NCI-H460 (cell line): ENCODE measurements at places on chromosomes 12 and 14. TPM values are rescaled to one million over a fixed set of nuclear protein-coding genes. Genes with fewer than 3 reads are reported as not detected.

- no peak for DNase-seq
These were observed 18.8 kb downstream of the KCNC2 start for GRCh38 chr12:75190846-75191245.

GRCh38 chr12:26124446-26125399 lies at the start of gene BHLHE41:
Gene BHLHE41 (minus strand): TSS chr12:26125037. CDS start chr12:26124779, 258 bp downstream.
- DNase-seq = no peak

- DNase-seq = no peak
These were observed at the start of gene PPFIA2 for GRCh38 chr12:81759190-81760051. Gene PPFIA2 (minus strand): TSS chr12:81759350.

GRCh38 chr12:14601692-14602478 lies 34.2 kb upstream of the PLBD1 start:
- no peak for DNase-seq

- DNase-seq = no peak
These were observed 112.8 kb downstream of the EGLN3 start for GRCh38 chr14:33837943-33838683.

DNA sequence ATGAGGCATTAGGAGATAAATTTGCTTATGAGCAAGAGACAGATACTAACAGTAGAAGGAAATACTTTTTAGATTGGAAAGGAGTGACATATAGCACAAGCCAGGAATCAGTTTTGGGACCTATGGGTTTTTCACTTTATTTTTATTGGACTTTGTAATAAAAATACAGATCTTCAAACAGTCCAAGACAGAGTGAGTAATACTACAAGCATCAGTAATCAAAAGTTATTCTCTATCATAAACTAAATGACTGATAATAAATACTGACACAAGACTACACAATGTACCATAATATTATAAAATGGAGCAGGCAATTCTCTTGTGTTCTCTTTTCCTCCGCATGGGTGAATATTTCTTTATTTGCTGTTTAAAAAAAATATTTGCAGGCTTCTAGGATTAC lies 85.8 kb downstream of the DERA start:
- DNase-seq = no peak

DNA sequence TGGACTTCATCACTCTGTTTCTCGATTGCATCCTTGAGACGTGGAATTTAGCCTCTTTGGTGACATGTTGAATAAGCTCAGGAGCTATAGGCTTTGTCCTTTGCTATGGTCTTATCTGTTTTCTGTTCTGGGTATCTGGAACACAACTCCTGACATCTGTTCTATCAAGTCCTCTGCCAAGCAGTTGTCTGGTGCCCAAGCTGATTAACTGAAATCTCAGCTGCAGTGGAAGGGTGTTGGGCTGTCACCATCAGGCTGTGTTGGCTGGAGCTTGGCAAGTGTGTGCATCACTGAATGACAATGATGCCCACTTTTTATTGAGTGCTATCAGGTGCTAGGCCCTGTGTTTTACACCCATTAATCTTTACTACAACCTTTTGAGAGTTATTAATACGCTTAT lies 77.8 kb downstream of the SMOC1 start:
- DNase-seq = no peak

GRCh38 chr12:30100741-30101140 lies 317.0 kb upstream of the TMTC1 start:
- DNase-seq = no peak

DNA sequence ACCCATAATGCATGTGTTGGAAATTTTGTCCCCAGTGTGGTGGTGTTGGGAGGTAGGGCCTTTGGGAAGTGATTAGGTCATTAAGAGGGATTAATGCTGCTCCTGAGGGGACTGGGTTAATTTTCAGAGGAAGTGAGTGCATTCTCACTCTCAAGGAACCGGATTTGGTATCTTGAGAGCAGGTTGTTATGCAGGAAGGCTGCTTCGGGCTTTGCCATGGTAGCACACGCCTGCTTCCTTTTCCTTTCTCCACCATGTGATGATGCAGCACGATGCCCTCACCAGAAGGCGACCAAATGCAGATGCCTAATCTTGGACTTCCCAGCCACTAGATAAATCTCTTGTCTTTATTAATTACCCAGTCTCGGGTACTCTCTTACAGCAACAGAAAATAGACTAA lies 257.1 kb downstream of the SSPN start:
- no peak for DNase-seq

- no peak for DNase-seq
These were observed 677.2 kb downstream of the AACS start for GRCh38 chr12:125742413-125742812.

DNA sequence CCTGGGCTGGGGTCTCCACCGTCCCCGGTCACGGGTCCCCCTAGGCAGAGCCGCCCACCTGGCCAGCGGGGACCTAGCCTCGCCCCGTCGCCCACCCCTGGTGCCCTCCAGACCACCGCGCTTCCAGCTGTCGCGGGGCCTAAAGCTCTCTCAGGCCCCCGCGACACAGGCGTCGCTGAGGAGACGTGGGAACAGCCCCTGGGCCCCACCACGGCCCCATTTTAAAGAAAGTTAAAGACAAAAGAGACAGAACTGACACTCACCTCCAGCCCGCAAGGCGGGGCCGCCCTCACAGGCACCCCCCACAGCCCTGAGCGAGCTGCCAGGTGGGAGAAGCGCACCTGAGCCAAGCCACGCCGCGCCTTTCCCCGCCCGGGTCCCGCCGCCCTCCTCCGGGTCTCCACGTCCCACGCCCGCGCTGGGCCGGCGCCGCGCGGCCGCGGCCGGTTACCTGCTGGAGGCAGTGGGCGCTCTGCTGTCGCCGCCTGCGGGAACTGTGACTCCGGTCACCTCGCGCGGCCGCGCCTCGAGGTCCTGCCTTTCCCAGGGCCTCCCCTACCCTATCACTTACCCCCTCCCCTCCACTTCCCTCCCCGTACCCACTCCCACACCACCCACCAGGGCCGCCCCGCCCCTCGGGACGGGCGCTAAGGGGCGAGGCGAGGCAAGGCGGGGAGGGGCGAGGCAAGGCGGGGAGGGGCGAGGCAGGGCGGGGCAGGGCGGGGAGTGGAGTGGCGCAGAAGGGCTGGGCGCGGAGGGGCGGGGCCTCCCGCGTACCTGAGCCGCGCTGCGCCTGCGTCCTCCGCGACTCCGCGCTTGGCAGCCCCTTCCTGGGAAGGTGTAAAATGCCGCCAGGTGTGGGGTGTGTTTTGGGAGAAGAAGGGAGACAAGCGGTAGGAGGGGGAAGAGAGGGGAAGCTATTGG lies 31.2 kb downstream of the TC2N start:
- peak; percentile 46 for DNase-seq

- no peak for DNase-seq
These were observed 96.8 kb upstream of the SYT10 start for GRCh38 chr12:33536431-33536830.

DNA sequence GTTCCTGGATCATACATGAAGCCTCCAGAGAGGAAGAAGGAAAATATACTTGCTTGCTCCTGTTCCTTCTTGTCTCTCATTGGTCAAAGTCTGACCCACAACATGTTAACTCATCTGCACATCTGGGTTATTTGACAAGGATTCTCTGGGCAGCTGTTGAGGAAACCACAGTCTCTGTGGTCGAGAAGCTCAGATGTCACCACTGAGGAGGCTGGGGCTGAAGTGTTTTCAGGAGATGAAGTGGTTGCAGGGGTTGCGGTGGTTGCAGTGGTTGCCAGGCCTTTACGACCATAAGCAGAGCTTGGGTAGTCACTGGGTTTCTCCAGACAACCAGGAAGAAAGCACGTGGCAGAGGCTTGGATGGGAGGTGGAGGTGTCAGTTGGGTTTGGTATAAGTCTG lies 265.0 kb upstream of the LRIG3 start:
- no peak for DNase-seq

DNA sequence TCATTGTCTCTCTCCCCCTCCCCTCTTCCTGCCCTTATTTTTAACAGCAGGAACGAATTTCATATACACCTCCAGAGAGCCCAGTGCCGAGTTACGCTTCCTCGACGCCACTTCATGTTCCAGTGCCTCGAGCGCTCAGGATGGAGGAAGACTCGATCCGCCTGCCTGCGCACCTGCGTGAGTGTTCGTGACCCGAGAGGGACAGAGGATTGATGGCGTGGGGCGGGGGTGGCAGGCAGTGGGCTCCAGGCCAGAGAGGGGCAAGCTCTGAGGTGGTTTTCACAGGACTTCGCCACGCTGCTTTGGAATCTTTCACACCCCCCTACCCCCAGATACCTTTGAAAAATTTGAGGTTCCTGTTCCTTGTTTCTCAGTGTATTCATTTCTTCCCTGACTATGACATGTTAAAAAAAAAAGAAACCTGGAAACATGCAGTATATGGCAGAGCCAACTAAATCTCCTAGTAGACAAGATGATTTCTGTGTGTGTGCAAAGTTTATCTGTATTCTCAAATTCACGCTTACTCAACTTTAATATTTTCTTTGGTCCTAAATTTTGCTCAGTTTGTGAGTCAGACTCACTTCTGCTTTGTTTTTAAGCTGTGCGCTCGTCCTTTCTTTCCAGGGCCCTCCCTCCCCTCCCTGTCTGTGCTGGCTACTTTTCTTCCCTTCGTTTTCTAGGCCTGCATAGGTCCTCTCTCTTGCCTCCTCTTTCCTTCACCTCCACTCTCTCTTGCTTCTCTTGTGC lies 103.1 kb downstream of the ETV6 start:
- no peak for DNase-seq

DNA sequence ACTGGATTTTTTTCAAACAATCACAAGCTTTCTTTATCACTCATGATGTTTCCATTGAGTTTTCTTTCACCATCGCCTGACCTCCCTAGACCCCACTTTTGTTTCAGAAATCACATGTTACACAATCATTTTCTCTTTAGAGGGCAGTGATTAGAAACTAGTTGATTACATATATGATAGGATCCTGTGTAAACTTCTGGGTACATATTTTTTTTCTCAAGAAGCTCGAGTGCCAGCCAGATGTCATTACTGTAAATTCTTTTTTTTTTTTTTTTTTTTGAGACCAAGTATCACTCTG lies 62.4 kb upstream of the PSMA6 start:
- DNase-seq = no peak

DNA sequence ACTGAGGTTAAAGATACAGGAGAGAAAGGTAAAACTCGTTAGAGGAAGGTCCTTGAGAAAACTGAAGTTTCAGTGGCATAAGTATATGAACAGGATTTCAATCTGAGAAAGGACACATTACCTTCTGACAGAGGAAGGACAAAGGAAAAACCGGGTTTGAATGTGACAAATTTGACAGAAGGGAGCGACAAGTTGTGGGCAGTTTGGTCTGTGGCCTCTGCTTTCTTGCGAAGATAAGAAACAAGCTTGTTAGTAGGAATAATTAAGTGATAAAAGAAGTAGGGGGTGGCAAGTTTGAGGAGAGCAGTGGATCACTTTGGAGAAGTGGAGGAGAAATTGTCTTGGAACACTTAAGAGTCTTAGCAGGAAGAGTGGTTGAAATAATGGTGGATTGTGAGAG lies 5.1 kb downstream of the MON2 start:
- no peak for DNase-seq

DNA sequence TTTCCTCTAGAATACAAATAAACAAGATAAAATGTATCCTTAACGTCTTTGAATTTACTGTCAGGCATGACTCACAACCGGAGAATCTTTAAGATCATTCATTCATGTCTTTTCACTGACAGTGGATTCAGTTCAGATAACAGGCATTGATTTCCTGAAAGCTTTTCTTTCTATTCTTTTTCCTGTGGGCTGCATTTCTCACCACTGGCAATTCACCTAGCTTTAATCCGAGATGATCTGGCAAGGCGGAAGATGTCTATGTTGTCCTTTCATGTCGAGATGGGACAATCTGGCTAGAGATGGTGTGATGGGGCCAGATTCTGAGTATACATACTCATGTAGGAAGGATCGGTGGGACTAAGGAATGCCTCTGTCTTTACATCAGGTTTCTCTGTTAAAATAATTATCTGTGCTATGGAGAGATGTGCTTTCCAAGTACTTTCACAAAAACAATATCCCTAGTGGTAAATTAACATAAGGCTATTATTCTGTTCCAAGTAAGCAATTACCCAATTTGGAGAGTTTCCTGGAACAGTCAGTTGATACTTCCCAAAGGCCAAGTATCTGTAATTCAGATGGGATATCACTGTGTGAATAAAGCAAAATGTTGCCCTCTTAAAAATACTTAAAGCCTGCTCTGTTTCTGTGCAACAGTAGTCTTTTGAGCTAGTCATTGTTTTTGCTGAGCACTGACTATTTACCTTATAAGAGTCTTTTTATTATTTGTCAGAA lies 17.8 kb downstream of the ACSS3 start:
- no peak for DNase-seq

DNA sequence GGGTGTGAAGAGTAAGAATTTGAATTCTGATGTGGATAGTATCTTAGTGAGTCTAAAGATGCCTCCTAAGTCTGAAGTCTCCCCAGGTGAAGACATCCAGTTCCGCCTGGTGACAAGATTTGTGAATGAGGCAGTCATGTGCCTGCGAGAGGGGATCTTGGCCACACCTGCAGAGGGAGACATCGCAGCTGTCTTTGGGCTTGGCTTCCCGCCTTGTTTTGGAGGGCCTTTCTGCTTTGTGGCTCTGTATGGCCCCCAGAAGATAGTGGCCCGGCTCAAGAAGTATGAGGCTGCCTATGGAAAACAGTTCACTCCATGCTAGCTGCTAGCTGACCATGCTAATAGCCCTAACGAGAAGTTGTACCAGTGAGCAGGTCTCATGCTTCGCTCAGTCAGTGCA lies 24.6 kb upstream of the AICDA start:
- DNase-seq = no peak

DNA sequence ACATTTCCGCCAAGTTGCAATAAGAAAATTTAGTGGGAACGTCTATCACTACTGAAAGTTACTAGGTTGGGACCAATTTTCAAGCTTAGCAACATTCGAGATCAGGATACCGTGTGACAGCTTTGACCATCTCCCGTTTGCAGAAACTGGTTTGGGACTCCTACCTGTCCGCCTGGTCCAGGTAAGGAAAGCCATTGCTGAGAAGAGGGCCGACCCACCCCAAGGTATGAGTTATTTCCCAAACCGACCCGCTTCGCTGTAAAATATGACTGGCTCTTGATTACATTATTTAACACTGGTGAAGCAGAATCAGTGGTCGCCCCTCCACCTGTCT lies 271 bp downstream of the DNAI7 start:
- no peak for DNase-seq

DNA sequence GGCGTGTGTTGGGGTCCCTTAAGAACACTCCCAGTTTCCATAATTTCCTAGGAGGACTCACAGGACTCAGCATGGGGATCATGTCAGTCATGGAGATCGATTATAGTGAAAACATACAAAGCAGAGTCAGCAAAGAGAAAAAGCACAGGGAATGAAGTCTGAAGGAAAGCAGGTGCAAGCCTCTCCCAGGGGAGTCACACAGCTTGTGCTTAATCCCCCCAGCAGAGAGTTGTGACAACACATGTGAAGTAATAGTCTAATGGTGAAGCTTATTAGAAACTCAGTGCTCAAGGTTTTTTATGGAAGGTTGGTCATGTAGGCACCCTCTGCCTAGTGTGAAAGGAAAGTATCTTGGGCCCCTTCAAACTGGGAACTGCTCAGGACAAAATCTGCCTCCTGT lies 149.0 kb upstream of the SEL1L start:
- DNase-seq = no peak

- no peak for DNase-seq
These were observed 3.2 kb downstream of the STAB2 start for GRCh38 chr12:103590271-103590670.

GRCh38 chr14:54803396-54803795 lies 99.2 kb downstream of the GCH1 start:
- DNase-seq = no peak

RNF212B gene
- total RNA-seq = not detected in 2 replicates

PNP gene
- total RNA-seq = 83.5 and 89.9 TPM in 2 replicates

C3AR1 gene
- total RNA-seq = not detected in 2 replicates

CLEC6A gene
- total RNA-seq = not detected in 2 replicates

E2F7 gene
- 7.3 and 8.7 TPM in 2 replicates for total RNA-seq

C12orf54 gene
- not detected in 2 replicates for total RNA-seq
